GM23248 (cell line): ENCODE measurements at places on chromosomes 12 and 14. TPM values are rescaled to one million over a fixed set of nuclear protein-coding genes. Genes with fewer than 3 reads are reported as not detected.

DNA sequence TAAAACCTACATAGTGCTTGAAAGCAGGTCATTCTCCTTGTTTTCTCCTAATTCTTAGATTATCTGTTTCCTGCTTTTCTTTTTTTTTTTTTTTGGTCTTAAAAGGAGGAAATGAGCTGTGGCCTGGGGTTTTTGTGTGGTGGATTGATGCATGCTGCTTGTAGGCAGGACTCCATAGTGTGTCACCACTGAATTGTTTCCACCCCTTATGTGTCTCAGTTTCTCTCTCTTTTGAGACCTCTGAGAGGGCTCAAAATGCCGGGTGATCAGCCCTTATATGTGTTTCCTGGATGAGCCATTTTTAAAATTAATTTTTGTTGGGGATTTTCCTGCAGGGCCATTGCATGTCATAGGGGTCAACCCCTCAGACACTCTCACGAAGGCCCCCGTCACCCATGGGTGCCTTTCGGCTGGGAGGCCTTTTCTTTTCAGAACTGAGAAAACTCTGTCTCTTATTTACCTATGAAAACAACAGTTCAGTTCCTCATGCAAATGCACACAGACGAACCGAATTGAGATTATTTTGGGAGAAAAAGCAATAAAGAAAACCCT is 32.0 kb upstream of the LRRK2 start:
- DNase-seq = no peak

The KRT86 gene
- 0.16 and 0.27 TPM in 2 replicates for polyA plus RNA-seq

The RASAL1 gene
- polyA plus RNA-seq = not detected in 2 replicates

GRCh38 chr12:3461391-3461790 is 29.6 kb upstream of the PRMT8 start:
- DNase-seq = no peak

The MANSC4 gene
- not detected in 2 replicates for polyA plus RNA-seq

- no peak for DNase-seq
Observed at GRCh38 chr12:84016956-84017355, 895.6 kb downstream of the SLC6A15 start.

- no peak for DNase-seq
Observed at GRCh38 chr12:3622822-3623690, 129.9 kb downstream of the CRACR2A start.

GRCh38 chr12:131365821-131366260 is 345.0 kb upstream of the SFSWAP start:
- DNase-seq = no peak

- DNase-seq = no peak
Observed at GRCh38 chr12:66297080-66297479, 5.2 kb upstream of the HELB start.

DNA sequence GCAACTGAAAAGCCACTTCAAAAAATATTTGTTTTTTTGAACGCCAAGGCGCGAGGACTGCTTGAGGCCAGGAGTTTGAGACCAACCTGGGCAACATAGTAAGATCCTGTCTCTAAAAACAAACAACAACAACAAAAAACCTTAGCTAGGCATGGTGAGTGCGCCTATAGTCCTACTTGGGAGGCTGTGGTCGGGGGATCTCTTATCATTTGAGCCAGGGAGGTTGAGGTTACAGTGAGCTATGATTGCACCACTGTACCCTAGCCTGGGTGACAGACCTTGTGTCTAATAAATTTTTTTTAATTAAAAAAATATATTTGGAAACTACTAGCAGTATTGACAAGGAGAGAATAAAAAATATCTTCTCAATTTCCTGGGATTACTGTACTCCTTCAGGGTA is 113.1 kb downstream of the TRAFD1 start:
- no peak for DNase-seq

- DNase-seq = no peak
Observed at GRCh38 chr14:90451443-90451842, 54.6 kb downstream of the CALM1 start.

- DNase-seq = no peak
Observed at GRCh38 chr12:124323771-124324530, 29.1 kb downstream of the RFLNA start.

DNA sequence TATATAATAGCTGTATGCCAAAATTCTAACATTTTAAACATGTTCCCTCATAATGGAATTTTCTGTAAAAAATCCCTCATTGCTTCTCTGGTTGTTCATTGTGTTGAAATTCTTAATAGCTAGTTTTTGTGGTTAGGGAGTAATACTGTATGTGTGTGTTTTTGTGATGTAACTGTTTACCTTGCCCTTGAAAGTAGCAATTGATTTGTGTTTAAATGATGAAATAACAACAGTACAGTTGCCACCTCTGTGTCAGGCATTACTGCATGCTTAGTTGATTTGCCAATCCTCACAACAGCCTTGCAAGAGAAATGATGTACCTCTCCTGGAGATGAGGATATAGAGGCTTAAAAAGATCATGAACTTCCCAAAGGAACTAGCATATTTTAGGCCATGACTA is 94.9 kb downstream of the DAAM1 start:
- peak; percentile 81 for DNase-seq

GRCh38 chr12:45483571-45483970 is 245.9 kb upstream of the ARID2 start:
- DNase-seq = peak; percentile 11

GRCh38 chr12:104459368-104459909 is 2.7 kb downstream of the CHST11 start:
- peak; percentile 35 for DNase-seq

The SNRPF gene
- polyA plus RNA-seq = 42.5 and 42.6 TPM in 2 replicates

- DNase-seq = peak; percentile 47
Observed at GRCh38 chr14:24329736-24330135, 5.1 kb downstream of the ADCY4 start.

The SIVA1 gene
- polyA plus RNA-seq = 132 and 141 TPM in 2 replicates

GRCh38 chr12:124637581-124637981 is 70.2 kb upstream of the NCOR2 start:
- DNase-seq = no peak

The PLEKHG7 gene
- polyA plus RNA-seq = not detected in 2 replicates

DNA sequence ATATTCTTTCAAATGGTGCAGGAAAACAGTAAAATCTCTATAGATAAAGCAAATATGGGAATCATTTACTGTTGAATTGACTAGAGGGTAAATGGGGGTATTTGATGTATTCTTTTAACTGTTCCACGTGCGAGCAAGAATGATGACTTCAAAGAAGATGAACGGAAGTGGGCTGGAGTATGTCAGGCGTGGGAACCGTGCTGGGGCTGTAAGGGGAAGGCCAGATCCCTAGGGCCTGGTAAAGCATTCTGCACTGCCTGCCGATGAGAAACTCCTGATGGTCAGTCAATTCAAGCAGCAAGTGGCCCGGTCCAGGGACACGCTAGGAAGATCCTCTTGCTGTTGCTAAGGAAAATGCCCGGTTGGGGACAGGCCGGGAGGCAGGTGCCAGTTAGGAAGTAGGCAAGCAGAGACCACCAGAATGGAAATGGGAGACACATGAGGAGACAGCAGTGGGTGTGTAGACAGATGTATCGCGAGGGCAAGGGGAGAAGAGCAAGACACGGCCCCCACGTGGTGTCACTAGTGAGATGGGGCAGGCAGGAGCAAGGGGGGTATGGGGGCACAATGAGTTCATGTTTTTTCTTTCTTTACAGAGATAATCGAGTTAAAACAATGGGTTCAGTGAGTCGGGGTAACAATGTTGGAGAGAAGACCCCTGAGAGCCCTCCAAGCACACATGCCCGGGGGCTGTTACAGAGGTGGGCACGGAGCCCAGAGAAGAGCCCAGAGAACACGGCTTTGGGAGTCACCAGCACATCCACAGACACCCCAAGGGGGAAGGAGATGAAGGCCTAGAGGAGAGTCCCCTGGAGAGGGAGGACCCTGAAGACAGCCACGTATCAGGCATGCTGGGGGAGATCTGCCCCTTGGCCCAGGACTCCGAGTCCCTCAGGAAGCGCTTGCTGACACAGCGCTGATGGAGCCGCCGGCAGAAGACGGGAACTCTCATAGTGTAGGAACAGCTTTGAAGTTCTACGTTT is 37.2 kb downstream of the FBXO21 start:
- DNase-seq = no peak

The FAIM2 gene
- polyA plus RNA-seq = 4.6 and 5.3 TPM in 2 replicates

The AKAP5 gene
- polyA plus RNA-seq = 0.08 and 0.19 TPM in 2 replicates

GRCh38 chr12:116559162-116559935 is at the start of gene MAP1LC3B2:
Gene MAP1LC3B2 (plus strand): TSS chr12:116559381. CDS start chr12:116575943, 16,562 bp downstream.
- peak; percentile 93 for DNase-seq

The DUSP16 gene
- polyA plus RNA-seq = 0.74 and 1.1 TPM in 2 replicates

The SIX6 gene
- polyA plus RNA-seq = not detected in 2 replicates

DNA sequence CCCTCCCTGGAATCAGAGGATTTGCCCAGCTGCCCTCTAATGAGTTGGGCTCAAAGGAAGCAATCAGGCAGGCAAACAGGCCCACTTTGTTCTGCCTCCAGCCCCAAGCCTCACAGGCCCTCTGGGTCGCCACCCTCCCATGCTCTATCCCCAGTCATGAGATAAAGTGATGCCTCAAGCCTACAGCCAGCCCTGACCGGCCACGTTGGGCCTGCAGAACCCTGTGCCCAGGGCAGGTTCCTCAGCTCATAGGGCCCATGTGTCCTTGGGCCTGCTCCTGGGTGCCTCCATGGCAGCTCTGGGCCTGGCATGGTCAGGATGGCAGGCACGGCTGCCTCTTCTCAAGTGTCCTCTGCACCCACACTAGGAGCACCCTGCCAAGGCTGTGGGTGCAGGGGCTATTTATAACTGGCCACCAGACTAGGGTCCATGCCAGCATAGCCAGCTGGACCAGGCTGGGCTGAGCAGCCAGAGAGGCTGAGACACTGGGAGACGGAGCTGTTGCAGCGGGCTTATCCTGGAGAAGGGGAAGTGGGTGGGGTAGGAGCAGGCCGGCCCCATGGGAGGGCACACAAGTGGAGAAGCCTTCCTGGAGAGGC is 20.2 kb downstream of the HDAC7 start:
- peak; percentile 45 for DNase-seq

DNA sequence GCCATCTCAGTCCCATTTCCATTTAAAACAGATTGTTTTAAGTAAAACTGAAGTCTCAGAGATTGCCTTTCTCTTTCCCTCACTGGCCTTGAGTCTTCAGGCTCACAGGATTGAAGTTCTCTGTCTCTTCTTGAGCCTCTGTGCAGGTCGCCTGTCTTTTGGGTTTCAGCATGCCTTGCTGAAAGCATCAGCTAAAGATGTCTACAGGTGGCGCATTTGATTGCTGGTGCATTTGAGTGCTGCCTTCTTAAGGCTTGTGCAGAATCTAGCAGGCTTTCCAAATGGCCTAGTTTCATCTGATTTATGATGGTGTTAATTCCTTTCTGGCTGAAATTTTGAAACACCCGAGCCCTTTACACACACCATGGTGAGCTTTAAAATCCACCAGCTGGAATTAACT is 1062.2 kb upstream of the FBXO33 start:
- no peak for DNase-seq

GRCh38 chr12:26121323-26122060 is 3.3 kb downstream of the BHLHE41 start:
- no peak for DNase-seq

DNA sequence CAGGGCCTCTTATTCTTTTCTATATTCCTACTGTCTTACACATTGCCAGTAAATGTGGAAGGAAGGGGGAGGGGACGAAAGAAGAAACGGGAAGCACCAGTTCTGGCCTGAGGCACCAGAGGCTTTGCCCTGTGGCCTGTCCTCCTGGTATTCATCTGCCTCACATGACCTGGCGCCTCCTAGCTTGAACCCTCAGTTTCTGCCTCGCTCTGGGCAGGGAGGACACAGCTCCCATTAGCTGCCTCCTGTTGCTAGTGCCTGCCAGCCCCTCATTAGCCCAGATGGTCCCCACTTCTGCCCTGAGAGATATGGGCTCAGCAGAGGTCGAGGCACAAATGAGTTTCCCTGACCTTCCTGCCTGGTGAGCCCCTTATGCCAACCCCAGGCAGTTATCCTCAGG is 3.0 kb upstream of the PLEKHG6 start:
- no peak for DNase-seq

The SERPINA5 gene
- not detected in 2 replicates for polyA plus RNA-seq

- no peak for DNase-seq
Observed at GRCh38 chr12:116466536-116466935, 92.6 kb upstream of the MAP1LC3B2 start.

- DNase-seq = no peak
Observed at GRCh38 chr12:52721838-52722470, 18.6 kb upstream of the KRT77 start.

The LHX5 gene
- polyA plus RNA-seq = not detected in 2 replicates

- DNase-seq = no peak
Observed at GRCh38 chr12:32171211-32171610, 64.6 kb downstream of the BICD1 start.

- peak; percentile 71 for DNase-seq
Observed at GRCh38 chr14:59103396-59103795, 85.1 kb upstream of the DAAM1 start.
